ENCODE measurements at places on chromosomes 6 and 20.

GRCh38 chr6:132749111-132749510, 8.6 kb downstream of the VNN2 start:
- peak; percentile 58 for DNase-seq

GRCh38 chr6:132972971-132973370, 158.6 kb downstream of the RPS12 start:
- no peak for DNase-seq

- no peak for DNase-seq
Observed at GRCh38 chr20:11652128-11652527, 265.6 kb upstream of the BTBD3 start.

- no peak for DNase-seq
Observed at GRCh38 chr6:159970659-159971063, 1.8 kb downstream of the IGF2R start.

DNA sequence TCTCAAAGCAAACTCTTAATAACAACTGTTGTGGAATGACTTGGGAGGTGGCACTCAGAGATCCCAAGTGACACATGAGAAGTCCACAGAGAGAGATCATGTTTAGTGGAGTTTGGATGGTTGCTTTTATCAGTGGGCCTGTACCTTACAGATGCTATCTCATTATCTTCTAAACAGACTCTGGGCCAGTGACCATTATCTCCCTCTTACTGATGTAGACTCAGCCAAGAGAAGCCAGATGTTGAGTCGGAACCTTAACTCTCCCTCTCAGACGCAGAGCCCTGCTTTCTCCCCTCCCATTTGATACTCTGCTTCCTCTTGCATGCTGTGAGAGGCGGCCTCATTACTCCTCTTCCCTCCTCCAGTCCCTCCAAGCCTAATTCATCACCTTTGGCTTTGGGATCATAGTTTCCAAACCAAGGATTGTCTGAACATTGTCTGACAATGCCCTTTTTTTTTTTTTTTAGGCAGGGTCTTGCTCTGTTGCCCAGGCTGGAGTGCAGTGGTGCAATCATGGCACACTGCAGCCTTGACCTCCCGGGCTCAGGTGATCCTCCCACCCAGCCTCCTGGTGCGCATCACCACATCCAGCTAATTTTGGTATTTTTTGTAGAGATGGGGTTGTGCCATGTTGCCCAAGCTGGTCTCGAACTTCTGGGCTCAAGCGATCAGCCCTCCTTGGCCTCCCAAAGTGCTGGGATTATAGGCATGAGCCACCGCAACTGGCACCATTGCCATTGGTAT, 4.5 kb upstream of the DDR1 start:
- no peak for DNase-seq

DNA sequence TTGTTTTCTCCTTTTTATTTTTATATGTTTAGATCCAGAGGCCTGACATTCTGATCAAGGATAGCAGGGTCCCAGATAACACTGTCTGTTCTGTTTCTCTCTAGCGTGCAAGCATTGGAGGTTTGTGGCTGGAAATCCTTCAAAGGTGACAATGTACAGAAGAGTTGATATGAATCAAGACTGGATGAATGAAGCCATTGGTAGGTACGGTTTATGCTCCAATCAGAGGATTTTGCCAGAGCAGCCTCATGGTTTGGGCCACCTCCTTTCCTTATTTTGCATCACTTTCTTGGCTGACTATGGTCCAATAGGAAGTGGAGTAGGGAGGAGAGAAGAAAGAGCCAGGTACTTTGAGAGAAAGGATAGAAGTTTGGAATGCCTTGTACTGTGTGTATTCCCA, 484.8 kb upstream of the JAG1 start:
- no peak for DNase-seq

DNA sequence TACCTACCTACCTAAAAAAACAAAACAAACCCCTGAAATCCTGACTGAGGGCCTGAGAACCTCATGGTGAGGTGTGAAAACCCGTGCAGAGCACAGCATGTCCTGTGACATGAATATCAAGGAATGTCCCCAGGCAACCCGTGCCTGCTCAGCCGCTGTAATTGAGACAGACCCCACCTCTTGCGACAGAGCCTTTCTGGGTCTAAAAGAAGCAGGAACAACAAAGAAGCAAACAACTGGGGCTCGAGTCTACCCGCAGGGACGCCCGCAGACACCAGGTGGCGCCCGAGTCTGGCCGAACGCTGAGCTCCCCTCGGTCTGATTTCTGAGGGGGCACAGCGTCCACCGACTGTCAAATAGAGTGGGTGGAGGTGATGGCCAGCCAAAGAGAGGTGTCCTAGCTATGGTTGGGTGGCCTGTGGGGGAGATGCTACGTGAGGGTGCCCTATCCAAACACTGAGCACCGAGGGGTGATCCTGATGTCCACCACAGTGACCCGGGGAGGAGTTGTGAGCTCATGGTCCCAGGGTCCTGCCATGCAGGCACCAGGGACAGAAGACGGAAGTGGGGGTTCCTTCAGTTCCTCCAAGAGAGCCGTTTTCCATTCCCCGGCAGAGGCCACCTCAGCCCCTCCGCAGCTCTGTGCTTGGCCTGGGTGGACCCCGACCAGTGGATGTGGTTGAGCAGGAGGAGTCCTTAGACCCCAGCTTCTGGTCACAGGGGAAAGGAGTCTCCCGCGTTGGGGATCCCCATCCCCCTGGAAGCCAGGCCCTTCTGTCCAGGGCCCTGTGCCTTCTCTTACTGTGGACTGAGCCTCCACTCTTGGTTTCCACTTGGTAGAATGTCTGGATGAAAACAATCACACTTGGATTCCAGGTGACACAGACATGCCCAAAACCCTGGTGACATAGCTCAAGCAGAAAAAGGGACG, 268.2 kb downstream of the CDC5L start:
- DNase-seq: peak; percentile 81

DNA sequence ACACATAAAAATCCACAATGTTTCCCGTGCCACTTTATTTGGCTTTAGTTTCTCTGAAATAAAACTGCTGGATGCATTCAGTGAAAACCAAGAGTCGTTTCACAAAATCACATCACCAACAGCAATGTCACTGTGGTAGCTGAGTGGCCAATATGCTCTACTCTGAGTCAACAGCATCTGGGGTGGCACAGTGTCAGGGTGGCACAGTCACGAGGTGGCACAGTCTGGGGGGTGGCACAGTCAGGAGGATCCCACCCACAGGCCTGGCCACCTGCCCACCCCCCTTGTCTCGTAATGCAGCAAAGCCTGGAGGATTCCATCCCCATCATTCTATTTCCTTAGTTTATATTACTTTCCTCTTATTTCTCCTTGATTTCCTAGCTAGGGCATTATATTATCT, 87.0 kb downstream of the ANKRD60 start:
- DNase-seq: no peak

DNA sequence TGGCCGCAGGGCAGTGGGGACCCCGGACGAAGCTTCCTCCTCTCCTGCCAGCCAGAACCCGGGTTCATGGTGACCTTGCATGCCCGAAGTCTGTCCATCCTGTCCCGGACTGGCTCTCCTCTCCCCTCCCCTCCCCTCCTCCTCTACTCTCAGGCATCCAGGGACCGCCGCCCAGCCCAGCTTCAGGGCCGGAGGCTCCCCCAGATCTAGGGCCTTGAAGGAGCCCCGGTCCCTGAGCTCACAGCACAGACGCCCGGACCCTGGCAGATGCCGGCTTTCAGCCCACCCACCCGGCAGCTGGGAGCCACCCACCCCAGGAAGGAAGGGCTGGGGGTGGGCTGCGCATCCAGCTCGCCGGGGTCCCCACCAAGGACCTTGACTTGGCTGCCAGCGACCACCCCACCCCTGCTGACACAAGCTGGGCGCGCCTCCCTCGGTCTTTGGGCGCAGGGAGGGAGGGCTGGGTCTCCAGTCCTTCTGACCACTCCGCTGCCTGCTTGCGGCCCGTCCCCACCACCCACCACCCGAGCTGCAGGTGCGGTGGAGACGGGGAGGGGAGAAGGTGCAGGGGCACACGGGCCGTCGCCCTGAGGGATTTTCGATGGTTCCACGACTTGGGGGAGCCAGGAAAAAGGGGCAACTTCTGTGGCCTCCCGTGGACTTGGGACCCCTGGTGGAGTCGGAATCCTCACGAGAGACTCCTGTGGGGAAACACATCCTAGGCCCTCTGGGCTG, 5.8 kb upstream of the ABHD16B start:
- no peak for DNase-seq

DNA sequence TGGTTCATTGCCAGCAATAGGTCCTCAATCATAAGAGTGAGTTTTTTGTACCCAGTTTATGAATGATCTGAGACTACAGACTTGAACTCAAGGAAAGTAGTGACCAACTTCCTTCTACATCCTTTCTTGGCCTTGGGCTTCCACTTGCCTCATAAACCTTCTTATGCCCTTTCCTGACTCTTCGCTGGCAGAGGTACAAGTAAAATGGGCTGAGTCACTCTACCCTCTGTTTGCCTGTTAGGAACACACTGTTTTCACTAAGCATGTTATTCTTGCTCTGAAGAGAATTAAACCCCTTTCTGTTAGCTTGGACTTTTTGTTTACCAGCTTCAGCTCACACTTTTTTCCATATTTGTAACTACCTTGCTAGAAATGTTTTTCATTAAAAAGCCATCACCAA, 74.4 kb downstream of the PKHD1 start:
- no peak for DNase-seq

DNA sequence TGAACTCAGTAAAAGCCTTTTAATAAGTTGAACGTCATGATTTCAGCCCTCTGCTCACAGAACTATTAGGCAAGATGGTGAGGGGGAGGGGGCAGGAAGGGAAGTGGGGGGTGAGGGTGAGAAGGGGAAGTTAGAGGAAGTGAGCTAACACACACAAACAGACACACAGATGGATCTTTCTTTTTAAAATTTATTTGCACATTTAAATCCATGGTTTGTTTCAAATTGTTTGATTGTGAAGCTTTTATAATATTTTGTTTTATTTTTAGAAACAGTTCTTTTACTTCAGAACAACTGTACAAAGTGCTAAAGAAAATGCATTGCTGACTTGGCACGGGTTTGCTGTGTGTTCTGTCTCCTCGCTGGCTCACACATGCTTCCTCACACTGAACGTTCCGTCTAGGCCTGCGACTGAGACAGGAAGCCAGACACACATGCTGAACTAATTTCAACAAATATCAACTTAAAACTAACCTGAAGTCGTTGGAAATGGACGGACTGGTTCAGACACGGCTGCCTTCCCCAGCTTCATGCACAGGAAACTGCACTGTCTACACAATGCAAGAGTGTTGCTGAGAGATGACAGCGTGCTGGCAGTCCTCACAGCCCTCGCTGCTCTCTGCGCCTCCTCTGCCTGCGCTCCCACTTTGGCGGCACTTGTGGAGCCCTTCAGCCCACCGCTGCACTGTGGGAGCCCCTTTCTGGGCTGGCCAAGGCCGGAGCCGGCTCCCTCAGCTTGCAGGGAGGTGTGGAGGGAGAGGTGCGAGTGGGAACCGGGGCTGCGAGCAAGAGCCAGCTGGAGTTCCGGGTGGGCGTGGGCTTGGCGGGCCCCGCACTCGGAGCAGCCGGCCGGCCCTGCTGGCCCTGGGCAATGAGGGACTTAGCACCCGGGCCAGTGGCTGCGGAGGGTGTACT, 8.1 kb upstream of the ZBP1 start:
- DNase-seq: peak; percentile 44

- DNase-seq: no peak
Observed at GRCh38 chr6:9675122-9675521, 739.8 kb downstream of the TFAP2A start.

- no peak for DNase-seq
Observed at GRCh38 chr20:34193051-34193450, 48.2 kb upstream of the ASIP start.

DNA sequence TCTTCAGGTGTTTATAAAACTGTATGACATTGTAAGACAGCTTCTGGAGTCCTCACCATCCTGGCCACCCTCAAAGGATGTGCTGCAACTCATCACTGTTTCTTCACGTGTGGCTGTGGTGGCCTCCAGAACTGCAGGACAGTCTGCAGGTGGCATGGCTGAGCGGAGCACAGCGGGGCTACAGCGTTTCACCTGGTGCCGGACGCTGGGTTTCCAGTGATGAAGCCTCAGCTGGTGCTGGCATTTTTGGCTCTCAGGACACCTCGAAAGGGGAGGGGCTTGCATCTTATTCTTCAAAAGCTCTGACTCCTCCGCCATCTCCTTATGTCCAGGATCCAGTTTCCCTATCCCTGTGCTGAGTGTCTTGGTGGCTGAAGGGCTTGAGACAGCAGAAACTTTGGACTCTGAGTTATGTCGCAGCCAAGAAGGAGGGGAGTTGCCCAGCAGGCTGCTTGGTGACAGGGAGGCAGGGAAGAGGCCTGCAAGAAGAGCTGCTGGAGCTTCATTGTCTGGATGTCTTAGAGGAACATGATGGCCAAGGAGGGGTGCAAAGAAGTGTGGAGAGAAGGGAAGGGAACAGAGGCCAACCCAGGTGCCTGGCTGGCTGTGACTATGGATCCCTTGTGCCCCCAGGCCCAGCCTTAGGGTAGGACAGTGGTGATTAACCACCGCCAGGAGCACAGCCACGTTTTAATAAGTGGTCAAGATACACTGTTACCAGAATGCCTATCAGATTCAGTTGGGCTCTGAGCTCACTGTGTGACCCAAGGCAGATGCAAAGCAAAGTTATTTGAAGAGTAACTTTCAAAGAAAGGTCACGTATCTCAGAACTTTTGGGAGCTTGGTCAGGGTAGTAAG, 58.7 kb downstream of the GTF2H5 start:
- DNase-seq: no peak

GRCh38 chr20:46622165-46622564, 29.1 kb downstream of the SLC13A3 start:
- no peak for DNase-seq

DNA sequence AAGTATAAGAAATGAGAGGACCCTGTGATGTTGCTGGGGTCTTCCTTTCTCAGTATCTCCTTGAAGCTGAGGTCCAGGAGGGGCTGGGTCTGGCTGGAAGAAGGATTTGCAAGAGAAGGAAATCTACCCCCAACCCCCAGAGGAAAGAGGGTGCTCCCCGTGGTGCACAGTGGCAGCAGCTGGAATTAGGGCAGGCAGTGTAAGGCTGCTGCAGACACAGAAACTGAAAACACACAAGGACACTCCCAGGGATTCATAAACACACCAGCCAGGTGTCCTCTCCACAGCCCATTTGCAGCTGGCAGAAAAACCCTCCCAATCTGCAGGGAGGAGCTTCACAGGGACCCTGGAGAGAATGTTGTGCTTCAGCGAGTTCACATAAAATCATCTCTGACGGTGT, 297.2 kb downstream of the CDH26 start:
- DNase-seq: no peak

GRCh38 chr20:48735112-48735511, 92.7 kb downstream of the PREX1 start:
- DNase-seq: no peak

DNA sequence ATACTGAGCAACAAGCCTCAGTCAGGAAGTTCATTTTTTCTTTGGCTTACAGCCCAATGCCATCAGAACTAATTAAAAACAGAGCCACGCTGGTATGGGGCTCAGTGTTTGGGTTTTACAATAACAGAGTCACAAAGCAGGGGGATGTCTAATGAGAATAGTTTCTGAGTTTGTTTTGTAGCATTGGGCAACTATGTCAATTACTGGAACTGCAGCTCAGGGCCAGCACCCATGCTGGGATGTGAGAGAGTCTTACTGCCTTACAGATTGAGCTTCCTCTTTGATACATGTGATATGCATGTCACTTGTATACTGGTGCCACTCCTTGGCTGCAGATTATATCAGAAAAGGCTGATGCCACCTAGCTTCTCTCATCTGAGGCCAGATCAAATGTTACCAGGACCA, 117.6 kb downstream of the TFAP2B start:
- DNase-seq: no peak

- DNase-seq: peak; percentile 74
Observed at GRCh38 chr20:58651946-58652605, 993 bp downstream of the STX16 start.

GRCh38 chr6:167907837-167908681, 81.3 kb downstream of the AFDN start:
- DNase-seq: no peak

Measured in activated CD4-positive, alpha-beta T cell treated with anti-CD3 and anti-CD28 coated beads, Interleukin-2, Interleukin-6, amounts not matched to agents 100 ng/mL and 50 ng/mL, durations not matched to agents 16 hours and 8 hours (primary cell).